ENCODE measurements at places on chromosomes 13 and 19.
A peak's percentile ranks its signal among the peaks of the same experiment; 100 is the strongest.

- no peak for DNase-seq
These were observed 72.8 kb downstream of the GNG7 start for GRCh38 chr19:2629491-2630351.

DNA sequence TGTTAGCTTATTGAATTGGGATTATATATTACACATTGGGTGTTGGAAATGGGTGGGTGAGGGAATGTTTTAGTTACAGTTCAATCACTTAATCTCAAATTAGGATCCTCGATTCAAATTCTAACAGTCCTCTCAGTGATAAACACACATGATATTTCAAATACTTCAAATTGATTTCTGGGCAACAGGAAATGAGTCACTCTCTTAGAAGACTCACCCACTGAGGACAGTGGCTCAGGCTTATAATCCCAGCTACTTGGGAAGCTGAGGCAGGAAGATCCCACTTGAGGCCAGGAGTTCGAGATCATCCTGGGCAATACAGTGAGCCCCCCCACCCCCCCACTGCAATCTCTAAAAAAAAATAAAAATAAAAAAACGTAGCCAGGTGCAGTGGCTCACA is 435.3 kb downstream of the KLF12 start:
- no peak for DNase-seq

DNA sequence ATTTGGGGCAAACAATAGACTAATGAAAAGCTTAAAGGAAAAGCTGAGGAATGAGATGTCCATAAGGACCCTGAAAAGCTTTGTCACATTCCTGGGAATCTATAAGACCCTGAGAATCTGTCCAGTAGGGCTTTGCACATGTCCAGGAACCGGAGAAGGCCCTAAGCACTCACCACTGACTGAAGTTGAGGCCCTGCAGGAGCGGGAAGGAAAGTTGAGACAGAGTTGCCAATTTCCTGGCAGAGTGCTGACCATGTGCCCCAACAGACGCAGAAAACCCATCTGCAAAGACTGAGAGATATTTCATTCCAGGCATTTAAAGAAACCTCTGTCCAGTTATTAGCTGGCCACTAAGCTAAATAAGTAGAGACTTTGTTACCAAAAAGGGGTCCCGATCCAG is 890.5 kb downstream of the UQCRFS1 start:
- no peak for DNase-seq

GRCh38 chr13:50359041-50359367 is 343.8 kb downstream of the KCNRG start:
- DNase-seq, result no peak

- peak; percentile 70 for DNase-seq
These were observed 1.3 kb downstream of the HCST start for GRCh38 chr19:35903550-35904179.

GRCh38 chr19:20964798-20965197 is 41.7 kb downstream of the ZNF85 start:
- no peak for DNase-seq

DNA sequence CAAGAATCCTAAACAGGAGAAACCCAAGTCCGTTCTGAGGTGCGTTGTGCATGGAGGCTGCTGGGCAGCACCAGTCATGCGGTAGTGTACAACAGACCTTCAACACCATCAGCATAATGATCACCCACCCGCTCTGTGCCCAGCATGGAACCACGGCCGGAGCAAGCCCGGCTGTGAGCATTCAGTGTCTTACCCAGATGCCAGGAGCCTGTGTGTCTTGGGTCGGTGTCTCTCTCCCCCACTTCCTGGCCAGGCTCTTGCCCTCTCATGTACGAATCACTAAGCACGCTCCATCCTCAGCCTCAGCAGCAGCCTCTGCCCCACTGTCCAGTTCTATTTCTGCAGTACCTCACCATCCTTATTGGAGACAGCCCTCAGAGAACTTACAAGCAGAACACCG is 231.6 kb upstream of the IRS2 start:
- no peak for DNase-seq

DNA sequence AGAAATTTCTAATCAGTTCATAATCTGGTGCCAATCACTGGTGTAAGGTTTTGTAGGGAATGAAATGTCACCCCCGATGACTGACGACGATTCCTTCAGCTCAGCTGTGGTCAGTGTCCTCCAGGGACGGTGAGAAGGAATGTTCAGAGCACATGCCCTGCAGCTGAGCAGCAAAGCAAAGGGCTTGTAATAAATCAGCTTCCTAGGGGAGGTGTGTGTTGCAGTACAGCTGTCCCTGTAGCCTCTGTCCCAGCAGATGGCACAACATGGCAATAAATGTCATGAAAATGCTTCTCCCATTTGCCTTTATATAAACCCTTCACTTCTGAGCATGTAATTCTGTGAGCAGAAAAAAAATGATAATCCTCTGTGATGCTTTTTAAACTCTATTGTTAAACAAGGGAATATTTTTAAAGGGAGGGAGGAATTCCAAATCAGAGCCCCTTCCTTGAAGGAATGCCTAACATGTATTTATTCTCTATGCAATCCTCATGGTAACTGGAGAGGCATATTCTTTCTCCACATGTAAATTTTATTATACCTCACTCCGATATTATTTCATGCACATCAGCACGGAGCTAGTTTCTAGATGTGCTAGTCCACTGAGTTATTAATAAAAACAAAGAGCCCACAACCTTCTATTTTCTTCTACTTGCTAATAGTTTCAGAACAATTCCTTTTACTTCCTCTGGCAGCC is 102.5 kb downstream of the FAM216B start:
- peak; percentile 70 for DNase-seq

DNA sequence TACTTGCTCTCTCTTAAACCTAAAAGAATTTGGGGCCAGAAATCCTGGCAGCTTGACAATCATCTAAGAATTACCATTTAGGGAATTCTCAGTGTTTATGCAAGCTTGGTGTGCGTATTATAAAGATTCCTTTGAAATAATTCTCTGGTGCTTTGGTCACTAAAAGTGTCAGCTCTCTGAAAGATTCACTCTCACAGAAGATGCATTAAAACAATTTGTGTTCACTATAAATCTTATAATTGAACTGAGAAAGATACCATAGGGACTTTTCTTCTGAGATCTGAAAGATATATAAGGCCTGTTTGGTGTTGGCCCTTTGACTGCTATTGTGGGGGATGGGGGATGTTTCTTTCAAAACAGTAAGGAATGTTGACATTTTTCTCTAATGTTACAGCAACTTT is 27.3 kb downstream of the EPSTI1 start:
- no peak for DNase-seq

DNA sequence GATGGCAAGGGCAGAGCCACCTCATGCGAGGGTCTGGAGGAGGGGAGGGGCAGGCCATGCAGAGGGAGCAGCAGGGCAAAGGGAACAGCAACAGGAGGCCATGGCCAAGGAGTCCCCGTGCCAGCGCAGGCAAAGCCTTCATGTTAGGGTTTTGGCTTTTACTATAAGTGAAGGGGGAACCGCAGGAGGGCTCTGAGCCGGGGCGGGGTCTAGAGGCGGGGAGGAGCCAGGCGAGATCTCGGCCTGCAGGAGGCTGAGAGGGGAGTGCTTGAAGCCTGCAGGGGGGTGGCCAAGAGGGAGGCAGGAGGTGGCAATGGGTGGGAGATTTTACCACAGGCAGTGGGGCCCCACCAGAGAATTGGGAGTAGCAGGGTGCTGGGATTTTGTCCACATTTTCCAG is 6.3 kb downstream of the ARHGAP33 start:
- no peak for DNase-seq

DNA sequence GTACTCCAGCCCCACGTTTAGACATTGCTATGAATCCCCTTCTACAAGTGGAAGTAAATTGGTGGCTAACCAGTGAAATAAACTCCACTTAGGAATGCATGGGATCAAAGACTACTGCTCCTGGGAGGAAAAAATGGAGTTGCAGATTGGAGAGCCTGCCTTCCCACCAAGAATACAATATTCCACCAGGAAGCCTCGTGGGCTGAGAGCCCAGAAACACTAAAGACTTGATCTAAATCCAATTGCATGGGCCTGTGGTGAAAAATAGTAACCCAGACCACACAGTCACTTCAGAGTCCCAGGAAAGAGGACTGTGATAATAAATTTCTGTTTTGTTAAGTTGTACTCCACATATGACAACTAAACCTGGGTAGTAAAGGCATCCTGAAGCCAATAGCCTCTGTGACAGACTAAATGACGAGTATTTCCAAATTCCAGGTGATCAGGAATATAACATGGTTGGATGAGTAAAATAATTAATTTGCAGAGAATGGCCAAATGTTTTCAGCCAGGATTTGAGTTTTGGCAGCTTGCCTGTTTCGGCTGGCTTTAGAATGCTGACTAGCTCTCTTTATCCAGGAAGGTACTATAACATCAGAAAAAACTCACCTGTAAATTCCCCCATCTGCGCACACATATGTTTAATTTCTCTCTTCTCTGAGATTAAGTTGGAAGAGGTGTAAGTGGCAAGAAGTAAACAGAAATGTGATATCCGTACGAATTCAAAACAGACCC is 480.3 kb downstream of the LIG4 start:
- no peak for DNase-seq

DNA sequence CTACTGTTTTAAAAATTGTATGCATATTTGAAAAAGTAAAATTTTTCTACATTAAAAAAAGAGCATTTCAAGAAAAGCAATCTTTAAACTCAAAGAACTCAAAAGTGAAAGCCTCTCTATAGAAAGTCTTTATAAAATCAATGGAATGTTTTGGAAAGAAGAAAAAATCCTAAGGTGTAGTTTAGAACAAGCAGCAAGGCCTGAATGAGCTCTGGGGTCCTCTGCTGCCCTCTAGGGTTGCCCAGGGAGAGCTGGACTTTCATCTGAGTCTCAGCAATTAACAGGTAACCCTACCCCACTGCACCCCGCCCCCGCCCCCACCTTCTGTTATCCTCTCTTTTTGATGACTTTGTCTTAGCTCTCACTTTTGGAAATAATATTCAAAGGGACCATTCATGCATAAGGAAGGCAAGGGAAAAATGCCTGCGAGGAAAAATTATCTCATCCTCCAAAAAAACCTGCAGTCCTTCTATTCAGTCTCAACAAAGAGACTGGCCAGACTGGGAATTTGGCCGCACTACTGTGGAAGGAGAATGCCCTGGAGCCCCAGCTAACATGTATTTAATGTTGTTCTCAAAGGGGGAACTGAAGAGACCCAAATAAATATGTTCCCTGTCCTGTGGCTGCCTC is 24.1 kb downstream of the SLC25A30 start:
- DNase-seq, result peak; percentile 74

DNA sequence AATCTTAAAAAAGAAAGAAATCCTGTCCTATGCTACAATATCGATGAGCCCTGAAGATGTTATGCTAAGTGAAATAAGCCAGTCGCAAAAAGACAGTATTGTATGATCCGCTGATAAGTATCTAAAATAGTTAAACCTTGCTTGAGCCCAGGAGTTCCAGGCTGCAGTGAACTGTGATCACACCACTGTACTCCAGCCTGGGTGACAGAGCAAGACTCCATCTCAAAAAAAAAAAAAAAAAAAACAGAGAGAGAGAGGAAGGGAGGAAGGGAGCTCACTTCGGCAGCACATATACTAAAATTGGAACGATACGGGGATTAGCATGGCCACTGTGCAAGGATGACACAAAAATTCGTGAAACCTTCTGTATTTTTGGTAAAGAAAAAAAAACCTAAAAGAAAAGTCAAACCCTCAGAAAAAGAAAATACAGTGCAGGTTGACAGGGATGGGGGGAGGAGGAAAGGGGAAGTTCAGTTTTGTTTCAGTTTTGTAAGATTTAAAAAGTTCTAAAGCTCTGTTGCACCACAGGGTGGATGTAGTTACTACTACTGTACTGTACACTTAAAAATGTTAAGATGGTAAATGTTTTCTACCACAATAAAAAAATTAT is 8.4 kb downstream of the CLASRP start:
- DNase-seq, result no peak

DNA sequence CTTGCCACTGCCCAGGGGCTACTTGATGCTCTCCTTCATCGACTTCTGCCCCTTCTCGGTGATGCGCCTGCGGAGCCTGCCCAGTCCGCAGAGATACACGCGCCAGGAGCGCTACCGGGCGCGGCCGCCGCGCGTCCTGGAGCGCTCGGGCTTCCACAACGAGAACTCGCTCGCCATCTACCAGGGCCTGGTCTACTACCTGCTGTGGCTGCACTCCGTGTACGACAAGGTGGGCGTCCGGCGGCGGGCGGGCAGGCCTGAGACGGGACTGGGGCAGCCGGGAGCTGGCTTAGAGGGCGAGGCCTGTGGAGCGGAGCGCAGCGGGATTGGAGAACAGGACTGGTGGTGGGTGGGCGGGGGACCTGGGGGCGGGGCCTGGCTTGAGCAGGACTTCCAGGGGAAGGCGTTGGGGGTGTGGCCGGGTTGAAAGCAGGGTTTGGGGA is 12.7 kb upstream of the PSMD8 start:
- peak; percentile 93 for DNase-seq

All from GM03348 (cell line).